ENCODE measurements at places on chromosomes 7 and 10.

DNA sequence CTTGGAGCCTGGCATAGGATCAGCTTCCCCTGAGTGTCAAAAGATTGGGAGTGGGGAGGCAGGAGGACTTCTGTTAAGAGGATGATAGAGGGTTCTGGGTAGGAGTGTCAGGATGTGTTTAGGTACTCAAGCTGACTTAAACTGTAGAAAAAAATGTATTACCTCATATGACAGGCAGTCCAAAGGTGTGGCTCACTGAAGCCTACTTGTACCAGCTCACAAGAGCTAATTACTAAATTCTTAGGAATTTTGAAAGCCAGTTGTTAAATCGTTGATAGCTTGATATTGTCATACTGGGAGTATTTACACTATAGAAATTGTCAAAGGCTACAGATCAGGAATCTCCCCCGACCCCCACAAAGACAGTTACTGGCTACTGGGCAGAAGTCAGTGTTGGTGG lies 32.1 kb downstream of the FAS start:
- no peak for DNase-seq

GRCh38 chr10:122555442-122555841 lies 5.1 kb upstream of the DMBT1 start:
- DNase-seq: no peak

- no peak for DNase-seq
Observed at GRCh38 chr10:31099664-31100063, 68.0 kb upstream of the ZNF438 start.

DNA sequence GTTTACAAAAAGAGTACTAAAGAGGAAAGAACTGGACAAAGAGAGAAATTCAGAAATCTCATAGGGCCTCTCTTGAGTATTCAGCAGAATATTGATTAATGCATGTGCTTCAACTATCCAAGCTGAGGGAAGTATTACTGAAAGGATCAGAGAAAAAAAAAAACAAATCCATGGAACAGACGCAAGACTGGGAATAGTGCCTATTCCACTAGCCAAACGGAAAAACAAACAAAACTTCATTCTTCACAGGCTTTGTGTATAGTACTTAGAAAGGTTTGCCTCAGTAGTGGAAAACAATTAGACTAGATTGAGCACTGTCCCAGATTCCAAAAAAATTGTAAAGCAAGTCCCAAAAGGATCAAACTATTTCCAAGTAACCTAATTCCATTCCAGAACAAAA lies 106.2 kb downstream of the TFEC start:
- no peak for DNase-seq

DNA sequence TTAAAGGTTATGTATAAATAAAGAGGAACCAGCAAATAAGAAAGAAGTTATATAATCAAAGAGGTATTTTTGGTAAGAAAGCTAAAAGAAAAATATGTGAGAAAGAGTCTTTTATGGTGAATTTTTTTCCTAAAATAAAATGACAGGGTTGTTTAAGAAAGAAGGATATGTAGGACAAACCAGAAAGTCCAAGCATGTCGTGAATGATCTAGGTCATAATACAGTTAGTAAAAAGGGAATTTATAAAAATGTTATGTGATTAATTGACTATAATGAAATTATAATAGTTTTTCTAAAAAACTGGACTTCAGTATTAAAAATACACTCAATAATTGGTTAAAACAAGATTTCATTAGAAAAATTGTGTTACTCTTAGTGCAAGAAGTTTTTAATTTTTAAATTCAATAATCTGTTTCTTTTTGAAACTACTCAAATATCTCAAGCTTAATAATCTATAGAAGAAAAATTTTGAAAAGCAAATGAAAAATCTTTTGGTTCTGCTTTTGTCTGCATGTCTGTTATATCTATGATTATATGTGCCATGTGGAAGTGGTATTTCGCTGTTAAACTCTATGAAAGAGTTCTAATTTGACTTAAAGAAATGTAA lies 23.3 kb downstream of the AVL9 start:
- DNase-seq: no peak

- DNase-seq: no peak
Observed at GRCh38 chr7:33233659-33234058, 104.3 kb downstream of the BBS9 start.

- DNase-seq: no peak
Observed at GRCh38 chr7:15158141-15158810, 255.7 kb upstream of the DGKB start.

DNA sequence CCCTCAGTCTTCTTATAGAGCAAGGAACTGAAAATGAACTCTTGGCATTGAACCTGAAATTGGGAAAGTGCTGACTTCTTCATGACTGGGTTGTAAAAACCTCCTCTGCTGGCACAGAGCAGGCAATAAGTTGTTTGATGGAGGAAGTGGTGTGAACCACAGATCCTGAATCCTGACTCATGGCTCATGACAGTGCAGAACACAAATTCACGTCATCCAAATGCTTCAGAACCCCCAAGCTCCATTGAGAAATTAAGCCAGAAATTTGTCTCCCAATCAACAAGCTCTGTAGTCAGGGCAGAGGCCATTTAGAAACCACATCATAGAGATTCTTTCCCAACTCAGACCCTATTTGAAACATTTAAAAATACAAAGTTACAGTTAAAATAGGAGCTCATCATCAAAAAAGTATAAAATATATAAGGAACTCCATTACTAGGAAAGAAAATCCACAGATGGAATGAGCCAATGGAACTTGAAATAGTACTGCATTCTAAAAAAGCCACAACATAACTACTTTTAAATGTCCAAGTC lies 10.3 kb upstream of the STK17A start:
- DNase-seq: no peak

GRCh38 chr7:1963575-1963974 lies 269.2 kb downstream of the MAD1L1 start:
- no peak for DNase-seq

- no peak for DNase-seq
Observed at GRCh38 chr10:23643111-23643780, 204.4 kb downstream of the OTUD1 start.

DNA sequence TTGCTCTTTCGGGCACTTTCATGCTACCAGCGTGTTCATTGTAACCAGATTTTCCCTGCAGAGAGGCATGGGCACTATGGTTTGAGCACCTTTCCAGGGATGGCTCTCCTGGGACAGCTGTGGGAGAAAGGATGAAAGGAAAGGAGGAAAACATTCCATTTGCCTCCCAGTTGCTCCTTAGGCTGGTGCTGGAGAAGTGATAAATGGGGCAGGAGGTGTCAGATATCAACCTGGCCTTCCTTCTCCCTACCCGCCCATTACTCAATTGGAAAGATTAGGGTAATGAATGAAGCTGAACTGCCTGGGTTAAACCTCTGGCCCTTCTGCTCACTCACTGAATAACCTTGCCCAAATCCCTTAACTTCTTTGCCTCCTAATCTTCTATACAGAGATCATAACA lies 228.4 kb downstream of the PLXNA4 start:
- DNase-seq: no peak

DNA sequence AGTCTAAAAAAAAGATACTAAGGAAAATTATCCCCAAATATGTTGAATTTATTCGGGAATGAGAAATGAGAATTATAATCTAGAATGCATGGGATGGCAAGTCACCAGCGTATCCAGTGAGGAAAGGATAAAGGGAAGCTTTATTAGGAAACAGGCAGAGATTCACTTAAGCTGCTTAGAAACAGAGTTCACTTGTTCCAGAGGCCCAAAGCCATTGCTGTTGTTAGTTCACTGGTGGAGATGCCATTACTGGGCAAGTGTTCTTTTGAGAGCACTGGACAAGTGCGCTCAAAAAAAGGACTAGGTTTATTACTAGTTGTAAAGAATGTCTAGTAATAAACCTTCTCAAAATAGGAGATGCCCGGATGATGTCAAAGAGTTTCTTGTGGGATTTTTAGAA lies 51.2 kb downstream of the MICU1 start:
- DNase-seq: no peak

DNA sequence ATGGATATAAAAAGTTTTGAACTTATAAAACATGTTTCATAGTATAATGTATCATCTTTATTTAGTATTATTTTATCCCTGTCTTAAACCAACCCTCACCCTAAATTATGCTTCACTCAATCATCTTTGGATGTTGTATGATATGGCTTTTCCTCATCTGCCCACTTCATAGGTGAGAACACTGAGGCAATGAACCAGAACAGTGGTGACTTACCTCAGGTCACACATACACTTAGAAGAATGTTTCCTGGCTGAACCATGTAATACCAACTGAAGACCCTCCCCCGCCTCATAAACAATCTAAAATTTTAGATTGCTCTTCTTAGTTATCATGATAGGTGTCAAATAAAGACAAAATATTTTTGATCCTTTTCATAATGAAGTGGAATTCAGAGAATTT lies 22.6 kb upstream of the STOX1 start:
- no peak for DNase-seq

- no peak for DNase-seq
Observed at GRCh38 chr7:143016996-143017395, 9.9 kb downstream of the OR9A2 start.

DNA sequence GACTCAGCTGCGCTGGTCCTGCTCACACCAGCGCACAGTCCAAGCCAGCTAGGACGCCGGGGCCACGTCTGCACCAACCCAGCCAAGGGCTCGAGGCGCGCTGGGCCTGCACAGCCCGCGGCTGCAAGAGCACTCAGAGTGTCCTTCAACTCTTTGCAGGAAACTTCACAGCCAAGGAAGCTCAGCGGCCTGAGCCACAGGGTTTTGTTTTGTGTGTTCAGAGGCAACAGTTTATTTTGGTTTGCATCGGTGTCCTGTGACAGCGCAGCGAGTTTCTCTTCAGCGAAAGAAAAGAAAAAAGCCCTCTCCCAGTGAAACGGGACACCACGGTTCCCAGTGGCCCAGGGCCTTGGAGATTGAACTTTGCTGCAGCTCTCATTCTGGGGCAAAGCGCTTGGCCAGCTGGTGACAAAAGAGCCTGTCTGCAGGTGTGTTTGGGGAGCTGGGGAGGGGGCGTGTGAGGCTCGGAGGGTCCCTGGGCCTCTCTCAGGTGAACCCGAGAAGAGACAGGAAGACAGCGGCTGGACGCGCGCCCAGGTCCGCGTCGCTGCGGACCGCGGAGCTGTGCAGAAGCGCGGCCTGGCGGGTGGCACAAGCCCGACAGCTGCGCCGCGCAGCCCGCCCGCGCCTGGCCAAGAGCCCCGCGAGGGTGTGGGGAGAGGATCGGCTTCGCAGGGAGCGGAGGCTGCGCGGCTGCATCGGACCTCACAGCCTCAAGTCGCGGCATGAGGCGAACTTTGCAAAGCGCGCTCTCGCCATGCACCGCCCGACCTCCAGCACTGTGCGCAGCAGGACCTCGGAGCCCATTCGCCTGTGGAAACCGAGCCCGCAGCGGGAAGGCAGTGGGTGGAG lies 922 bp downstream of the CXCL12 start:
- peak; percentile 62 for DNase-seq

DNA sequence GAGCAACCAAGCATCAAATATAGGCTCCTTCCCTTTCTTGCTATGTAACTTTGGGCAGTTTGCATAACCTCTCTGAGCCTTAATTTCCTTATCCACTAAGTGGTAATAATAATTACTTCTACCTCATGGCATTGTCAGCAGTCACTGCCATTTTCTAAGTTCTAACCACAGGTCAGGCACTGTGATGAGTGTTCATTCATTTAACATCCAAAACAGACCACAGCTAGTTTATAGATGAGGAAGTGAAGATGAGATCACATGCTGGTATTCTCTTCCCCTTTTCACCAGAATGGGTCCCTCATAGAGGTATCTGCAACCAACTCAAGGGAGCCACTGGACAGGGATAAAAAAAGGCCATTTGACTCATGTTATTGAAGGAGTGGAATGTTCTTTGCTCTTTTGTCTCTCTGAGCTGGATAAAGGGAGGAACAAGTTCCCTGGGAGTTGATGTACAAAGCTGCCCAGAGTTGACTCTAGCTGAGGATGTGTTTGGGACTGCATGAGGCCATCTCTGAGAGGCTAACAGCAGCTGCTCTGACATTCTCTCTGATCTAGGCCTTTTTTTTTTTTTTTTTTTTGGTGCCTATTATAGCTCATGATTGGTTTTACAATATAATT lies 65.0 kb downstream of the DNAJC12 start:
- DNase-seq: no peak

GRCh38 chr7:51311166-51311565 lies 5.4 kb downstream of the COBL start:
- DNase-seq: no peak

DNA sequence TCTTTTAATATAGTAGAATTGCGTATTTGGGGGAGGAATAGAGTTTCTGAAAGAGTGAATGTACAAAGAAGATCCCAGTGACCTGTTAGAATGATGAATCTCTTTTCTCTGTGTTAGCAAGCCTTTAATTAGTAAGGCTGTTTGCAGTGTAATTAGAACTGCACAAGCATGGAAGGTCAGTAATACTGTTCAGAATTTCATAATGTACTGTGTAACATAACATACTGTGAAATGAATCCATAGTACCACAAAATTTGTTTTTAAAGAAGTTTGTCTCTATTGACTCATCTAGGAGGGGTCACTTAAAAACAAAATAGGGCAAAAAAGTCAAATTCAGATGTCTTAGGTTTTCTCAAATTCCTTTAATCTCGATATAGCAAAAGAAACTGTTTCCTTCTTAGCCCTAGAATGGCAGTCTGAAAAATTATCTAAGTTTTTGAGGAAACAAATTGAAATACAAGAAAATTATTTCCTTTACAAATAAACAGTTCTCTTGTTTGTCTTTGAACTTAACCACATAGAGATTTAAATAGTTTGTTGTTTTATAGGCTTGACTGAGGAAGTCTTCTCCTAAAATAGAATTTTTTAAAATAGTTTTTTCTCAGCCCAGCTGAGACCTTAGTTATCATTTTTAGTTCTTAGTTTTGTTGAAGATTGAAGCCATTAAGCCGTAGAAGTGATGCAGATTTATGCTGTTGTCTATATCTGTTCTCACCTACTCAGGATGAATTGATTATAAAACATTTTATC lies 12.5 kb downstream of the ADK start:
- DNase-seq: no peak

DNA sequence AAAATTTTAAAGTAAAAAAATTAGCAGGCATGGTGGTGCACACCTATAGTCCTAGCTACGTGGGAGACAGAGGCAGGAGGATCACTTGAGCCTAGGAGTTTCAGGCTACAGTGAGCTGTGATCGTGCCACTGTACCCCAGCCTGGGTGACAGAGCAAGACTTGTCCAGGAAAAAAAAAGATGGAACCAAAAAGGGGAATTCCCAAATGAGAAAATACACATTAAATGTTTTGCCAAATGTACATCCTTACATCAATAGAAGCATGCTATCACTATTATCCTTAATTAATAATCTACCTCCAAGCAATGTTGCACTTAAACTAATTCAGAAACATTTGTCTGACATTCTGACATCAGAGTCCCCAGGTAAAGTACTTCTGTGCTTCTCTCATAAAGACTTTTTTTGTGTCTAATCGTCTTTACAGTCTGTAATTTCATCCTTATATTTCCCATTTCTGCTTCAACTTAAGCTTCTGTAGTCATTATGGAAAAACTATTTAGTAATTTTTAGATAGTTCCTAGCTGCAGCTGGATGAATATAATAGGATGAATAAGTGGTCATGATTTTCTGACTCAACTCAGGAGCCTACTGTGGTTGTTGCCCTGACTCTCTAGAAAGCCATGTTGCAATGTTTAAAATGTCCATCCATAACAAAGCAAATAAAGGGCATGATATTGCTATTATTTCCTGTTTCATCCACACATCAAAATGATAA lies 57.7 kb downstream of the MYPN start:
- DNase-seq: no peak

- DNase-seq: no peak
Observed at GRCh38 chr7:142774826-142775225, 4.1 kb downstream of the PRSS2 start.

- peak; percentile 78 for DNase-seq
Observed at GRCh38 chr10:108465871-108466641, 1301.5 kb upstream of the SORCS1 start.
